ENCODE measurements at places on chromosomes 13 and 19. TPM values are rescaled to one million over a fixed set of nuclear protein-coding genes. Genes with fewer than 3 reads are reported as not detected.

Gene ZNF135
- 14.1 TPM for total RNA-seq

Gene XRCC1
- 20.3 TPM for total RNA-seq

Gene WDR87
- not detected for total RNA-seq

Gene PLPP2
- total RNA-seq, result 64.5 TPM

Gene CEACAM16
- not detected for total RNA-seq

Gene C19orf44
- 5.2 TPM for total RNA-seq

Gene CERS4
- total RNA-seq, result 49.8 TPM

Gene CDC34
- 30.8 TPM for total RNA-seq

Gene DAND5
- total RNA-seq, result not detected

Gene UGGT2
- total RNA-seq, result 79.0 TPM

- no peak for DNase-seq
Observed at GRCh38 chr13:25890671-25891212, 161.1 kb downstream of the SHISA2 start.

DNA sequence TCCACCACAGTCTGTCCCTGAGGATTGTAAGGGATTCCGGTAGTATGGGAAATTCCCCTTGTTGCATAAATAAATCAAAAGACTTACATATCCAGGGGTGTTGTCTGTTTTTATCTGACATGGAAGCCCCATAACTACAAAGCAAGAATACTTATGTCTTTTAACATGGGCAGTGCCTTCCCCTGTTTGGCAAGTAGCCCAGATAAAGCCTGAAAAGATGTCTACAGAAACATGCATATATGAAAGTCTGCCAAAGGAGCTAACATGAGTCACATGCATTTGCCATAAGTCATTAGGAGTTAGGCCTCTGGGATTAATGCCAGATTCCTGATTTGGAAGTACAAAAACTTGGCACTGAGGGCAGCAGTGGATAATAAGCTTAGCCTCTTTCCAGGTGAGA is 62.1 kb downstream of the ZNF737 start:
- peak; percentile 51 for DNase-seq

DNA sequence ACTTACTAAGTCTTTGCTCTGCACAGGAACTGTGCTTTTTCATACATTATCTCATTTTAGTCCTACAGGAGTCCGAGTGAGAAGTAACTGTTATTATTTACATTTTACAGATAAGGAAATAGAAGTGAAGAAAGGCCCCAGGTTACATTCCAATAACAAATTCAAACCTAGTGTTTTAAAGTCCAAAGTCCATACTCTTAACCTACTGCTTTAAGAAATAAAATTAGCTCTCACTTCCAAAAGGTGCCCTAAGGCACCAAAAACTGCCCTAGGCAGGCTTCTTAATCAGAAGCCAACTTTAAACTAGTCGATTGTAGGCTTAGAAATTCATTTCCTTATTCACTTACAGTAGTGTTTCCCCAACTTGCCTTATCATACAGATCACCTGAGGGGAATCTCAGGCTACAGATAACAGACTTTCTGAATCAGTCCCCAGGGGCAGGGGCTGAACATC is 555.9 kb downstream of the DIAPH3 start:
- DNase-seq, result no peak

DNA sequence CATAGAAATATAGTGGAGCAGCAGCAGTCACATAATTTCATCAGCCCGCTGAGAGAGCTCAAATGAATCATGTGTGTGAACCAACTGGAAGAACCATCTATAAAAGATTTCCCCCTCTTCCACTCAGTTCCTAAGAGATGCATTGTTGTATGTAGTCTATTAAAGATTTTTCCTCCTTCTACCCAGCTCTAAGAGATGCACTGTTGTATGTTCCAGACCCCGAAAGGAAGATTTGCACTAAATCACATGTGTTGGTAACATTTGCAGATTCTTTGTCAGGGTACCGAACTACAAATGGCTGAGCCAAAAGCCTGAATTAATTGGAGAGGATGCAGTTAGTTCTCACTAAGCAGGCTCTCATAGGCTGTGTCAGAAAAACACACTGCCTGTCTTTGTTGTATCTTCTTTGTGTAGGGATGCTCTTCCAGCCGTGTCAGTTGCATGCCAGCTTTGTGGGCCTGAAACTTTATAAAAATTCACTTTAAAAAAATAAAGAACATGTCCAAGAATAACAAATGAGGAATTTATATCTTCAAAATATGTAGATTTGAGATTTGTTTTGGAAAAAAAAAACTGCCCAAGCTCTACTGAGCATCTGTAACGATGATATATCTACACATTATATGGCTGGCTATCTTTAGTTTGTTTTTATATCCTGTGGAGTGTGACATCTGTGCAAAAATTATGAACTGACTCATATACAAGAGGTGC is 223.1 kb downstream of the MZT1 start:
- DNase-seq, result no peak

DNA sequence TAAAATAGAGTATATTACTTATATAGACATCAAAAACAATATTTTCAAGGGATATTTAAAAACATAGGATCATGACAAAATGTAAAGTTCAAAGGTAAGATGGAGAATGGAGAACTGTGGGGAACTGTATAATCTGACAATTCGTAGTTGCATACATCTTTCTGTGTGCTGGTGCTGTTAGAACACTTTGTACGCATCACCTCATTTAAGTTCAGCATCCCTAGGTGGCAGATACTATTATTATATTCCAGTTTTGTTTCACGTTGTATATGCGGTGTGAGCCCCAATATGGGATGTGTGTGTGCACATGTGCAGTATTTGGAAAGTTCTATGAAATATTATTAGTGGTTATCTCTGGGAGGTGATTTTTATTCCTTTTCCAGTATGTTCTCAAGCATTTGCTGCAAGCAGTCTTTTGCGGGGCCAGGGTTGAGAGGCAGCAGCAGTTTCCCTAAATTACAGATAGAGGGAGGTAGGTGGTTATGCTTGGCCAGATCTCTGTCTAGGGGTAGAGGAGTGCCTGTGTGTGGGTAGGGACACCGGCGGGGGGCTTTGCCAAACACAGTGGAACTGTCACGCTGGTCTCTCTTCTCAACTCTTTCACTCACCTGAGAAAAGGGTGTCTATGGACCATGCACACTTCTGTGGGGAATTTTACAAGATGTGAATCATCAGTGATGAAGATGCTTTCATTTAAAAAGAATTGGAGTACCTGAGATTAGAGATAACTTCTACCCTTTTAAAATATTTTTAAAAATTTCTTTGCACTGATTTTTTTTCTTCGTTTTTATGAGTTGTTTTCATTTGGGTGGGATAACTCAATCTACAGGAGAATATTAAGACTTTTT is 55.6 kb upstream of the ALOX5AP start:
- no peak for DNase-seq

- DNase-seq, result no peak
Observed at GRCh38 chr13:49874430-49874829, 61.7 kb downstream of the SPRYD7 start.

GRCh38 chr19:51820011-51820410 is 25.1 kb downstream of the FPR3 start:
- no peak for DNase-seq

DNA sequence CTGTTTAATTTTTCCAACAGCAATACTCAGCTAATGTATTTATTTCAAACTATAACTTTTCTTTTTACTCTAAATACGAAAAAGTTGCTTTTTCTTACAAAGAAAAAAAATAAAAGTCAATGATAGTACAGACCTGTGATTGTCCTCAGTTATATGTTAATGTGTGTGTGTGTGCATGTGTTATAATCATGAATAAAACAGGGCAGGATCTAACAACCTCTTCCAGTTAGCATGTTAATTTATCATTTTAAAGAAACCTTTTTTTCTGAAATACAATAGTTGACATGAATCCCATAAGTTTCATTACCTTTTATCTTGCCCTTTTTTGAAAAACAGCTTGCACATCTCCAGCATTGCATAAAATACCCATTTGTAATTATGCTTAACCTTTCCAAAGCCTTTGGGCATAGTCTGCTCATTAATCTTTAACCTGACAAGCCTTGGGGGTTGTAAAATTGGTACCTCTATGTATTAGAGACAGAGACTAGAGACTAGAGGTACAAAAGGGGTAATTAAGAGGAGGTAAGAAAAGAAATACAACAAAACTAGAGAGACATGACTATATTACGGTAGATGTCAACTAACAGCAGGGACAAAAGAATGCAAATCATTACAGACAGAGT is 828.1 kb downstream of the OLFM4 start:
- no peak for DNase-seq

DNA sequence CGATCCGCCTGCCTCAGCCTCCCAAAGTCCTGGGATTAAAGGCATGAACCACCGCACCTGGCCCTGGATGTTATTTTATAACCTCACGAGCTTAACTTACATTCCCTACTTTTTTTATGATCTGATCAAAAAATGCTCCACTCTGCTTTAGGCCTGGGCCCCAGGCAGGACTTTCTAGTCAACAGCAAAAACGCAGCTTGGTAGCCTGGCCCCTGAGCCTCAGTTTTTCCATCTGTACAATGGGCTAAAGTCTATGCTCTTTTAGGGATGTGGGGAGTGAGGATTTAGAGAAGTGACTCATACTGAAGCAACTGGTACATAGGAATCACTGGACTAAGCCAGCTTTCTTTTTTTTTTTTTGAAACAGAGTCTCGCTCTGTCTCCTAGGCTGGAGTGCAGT is 11.9 kb upstream of the PIK3R2 start:
- DNase-seq, result no peak

DNA sequence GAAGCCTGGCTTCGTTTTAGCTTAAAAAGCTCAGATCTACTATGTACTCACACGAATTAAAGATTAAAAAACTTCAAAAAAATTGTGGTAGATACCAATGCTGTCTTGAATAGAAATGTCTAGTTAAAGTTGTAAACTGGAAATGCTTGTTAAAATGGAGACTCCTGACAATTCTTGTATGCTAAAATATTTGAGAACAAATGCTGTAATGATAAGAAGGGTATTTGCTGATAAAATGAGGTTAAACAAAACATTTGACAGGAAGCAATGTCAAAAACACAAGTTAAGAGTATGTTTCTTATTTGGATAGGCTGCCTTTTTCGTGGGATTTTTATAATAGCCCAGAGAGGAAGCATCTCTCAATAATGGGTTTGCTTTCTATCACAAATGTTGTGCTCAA is 48.0 kb upstream of the POSTN start:
- no peak for DNase-seq

DNA sequence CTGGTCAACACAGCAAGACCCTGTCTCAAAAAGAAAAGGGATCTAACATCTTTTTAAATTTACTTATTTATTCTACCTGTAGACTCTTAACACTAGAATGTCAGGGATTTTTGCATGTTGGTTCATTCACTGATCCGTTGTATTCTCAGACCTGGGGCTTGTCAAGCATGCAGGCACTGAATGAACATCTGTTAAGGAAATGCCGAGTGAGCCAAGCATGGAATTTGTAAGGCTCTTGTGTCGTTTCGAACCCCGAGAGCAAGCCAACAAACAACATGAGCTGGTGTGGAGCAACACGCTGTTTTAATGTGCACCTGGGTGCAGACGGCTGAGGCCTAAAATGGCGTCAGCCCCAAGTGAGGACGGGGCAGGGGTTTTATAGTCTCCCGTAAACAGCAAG is 10.0 kb upstream of the OR1M1 start:
- no peak for DNase-seq

- no peak for DNase-seq
Observed at GRCh38 chr13:109241160-109241559, 545.2 kb downstream of the IRS2 start.

DNA sequence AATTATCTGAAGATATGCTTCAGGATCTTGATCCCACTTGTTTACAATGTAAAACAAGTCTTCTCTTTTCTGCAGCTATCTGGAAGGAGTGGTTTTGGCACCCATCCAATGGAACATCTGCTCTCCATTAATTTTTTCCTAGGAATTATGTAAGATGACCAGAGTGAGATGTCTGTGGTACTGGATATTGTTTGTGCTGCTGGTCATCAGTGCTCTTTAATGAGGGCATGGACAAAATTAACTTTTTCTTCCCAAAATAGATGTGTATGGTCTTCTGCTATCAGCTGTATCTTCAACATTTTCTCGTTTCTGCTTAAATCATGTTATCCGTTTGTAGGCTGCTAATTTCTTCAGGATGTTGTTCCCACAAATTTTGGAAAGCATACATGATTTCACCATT is 415.4 kb upstream of the KLHL1 start:
- no peak for DNase-seq

GRCh38 chr19:6473647-6474046 is 7.9 kb downstream of the DENND1C start:
- no peak for DNase-seq

DNA sequence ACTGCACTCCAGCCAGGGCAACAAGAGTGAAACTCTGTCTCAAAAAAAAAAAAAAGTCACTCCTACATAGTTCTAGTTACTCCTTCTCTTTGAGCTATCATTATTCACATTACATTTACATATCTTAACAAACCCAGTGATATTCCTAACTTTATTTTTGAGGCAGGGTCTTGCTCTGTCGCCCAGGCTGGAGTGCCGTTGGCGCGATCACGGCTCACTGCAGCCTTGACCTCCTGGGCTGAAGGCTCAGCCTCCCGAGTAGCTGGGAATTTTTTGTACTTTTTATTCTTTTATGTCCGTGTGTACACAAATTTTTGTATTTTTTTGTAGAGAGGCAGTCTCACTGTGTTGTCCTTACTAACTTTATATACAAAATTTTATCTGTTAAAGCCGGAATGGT is 587 bp upstream of the RPS15 start:
- DNase-seq, result no peak

DNA sequence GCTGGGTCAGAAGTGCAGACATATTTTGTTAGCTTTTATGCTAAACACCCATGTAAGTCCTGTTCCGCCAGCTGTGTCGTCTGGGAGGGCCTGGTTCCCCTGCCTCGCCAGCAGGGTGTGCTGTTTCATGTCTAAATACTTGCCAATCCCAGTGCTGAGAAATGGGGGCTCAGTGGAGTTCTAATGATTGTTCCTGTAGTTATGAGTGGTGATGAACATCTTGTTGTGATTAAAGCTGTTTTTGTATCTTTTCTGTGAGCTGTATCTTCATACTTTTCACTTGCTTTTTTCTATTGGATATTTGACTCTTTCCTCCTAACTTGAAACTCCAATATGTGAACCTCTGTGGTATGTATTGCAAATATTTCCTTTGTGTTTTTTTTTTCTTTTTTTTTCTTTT is 32.7 kb downstream of the KDM4B start:
- no peak for DNase-seq

- no peak for DNase-seq
Observed at GRCh38 chr19:54418030-54418929, 3.0 kb downstream of the TTYH1 start.

All from ureter (tissue), 1 donor.